Natural killer cell (primary cell): ENCODE measurements at places on chromosomes 3 and 15.

- no peaks in the 10 kb centered on the region for H3K36me3 ChIP-seq
- no peak overlapping the region for H3K27ac ChIP-seq
- no peaks in the 10 kb centered on the region for H3K4me1 ChIP-seq
- no peak overlapping the region for H3K4me3 ChIP-seq
Measured at GRCh38 chr3:156760333-156760732, 65.8 kb upstream of the LEKR1 start.

DNA sequence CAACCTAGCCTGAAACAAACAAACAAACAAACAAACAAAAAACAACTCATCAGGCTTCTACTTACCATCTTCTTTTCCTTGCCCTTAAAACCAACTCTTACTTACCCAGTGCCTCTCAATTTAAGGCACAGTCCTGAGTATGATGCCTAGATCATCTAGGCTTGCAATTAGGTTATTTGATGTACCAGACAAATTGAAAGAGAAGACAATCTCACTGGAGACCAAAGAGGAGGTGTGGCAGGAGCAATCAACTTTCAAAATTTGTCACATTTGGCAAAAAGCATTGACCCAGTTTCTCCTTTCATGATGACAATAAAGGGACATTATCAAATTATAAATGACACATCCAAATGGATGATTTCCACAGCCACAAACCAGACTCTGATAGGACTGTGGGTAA, 36.0 kb downstream of the AAGAB start:
- H3K4me3 ChIP-seq: no peak overlapping the region
- no peaks in the 10 kb centered on the region for H3K4me1 ChIP-seq
- DNase-seq: no peak
- peaks cover 8% of the 10 kb centered on the region for H3K36me3 ChIP-seq
- no peaks in the 10 kb centered on the region for H3K27me3 ChIP-seq

GRCh38 chr3:112775011-112775742, 71.5 kb downstream of the CD200R1L start:
- H3K4me1 ChIP-seq: peaks cover 36% of the 10 kb centered on the region
- no peaks in the 10 kb centered on the region for H3K27me3 ChIP-seq
- no peak overlapping the region for H3K4me3 ChIP-seq
- H3K36me3 ChIP-seq: no peaks in the 10 kb centered on the region
- DNase-seq: no peak

DNA sequence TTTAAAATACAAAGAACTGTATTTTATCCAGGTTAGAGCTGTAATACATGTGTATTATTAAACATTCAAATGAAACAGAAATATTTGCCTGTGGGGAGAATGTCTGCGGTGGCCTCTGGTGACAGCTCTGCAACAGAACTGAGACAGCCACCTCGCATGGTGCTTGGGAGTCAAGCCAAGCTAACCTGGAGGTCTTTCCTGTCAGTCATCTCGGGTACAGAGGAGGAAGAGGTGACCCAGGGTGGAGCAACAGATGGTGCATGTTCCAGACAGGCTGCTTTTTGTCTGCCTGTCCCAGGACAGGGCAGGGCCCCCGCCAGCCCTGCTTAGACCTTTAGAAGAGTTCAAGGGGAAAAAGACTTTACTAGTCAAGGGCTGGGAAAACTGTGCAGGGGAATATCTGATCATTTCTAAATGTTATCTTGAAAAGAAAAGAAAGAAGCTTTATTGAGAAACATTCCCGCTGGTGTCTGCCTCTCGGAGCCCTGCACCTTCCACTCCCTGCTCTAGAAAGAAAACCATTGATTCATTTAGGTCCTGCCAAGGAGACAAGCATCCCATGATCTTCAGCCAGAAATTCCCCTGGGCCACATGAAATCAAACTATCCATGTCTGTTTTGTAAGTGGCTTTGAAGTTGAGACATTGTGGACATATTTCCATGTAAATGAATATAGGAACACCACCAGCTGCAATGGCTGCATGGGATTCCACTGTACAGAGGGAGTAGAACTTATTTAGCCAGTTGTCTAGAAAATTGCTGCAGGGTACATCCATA, 5.5 kb upstream of the NR2E3 start:
- no peak for DNase-seq
- no peaks in the 10 kb centered on the region for H3K36me3 ChIP-seq
- H3K27ac ChIP-seq: no peak overlapping the region
- H3K4me3 ChIP-seq: no peak overlapping the region
- H3K4me1 ChIP-seq: no peaks in the 10 kb centered on the region
- H3K27me3 ChIP-seq: no peaks in the 10 kb centered on the region

DNA sequence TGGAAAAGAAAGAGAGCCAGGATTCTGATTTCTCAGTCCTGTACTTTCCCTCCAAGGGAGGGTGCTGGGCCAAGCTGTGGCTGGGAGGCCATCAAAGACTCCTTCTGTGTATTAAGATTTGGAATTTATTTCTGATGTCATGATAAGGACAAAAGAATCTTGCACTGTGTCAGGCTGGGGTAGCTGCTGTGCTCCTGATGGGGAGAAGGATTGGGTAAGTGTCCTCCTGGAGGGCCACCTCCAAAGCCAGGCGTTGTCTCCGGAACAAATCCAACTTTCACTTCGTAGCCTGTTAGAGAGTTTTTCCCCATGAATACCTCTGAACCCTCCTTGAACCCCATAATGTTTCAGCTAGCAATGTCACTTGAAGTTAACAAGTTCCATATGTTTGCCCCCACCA, 29.9 kb downstream of the CLDN11 start:
- no peaks in the 10 kb centered on the region for H3K27me3 ChIP-seq
- no peaks in the 10 kb centered on the region for H3K36me3 ChIP-seq
- DNase-seq: no peak
- no peak overlapping the region for H3K4me3 ChIP-seq
- no peaks in the 10 kb centered on the region for H3K4me1 ChIP-seq
- no peak overlapping the region for H3K27ac ChIP-seq

DNA sequence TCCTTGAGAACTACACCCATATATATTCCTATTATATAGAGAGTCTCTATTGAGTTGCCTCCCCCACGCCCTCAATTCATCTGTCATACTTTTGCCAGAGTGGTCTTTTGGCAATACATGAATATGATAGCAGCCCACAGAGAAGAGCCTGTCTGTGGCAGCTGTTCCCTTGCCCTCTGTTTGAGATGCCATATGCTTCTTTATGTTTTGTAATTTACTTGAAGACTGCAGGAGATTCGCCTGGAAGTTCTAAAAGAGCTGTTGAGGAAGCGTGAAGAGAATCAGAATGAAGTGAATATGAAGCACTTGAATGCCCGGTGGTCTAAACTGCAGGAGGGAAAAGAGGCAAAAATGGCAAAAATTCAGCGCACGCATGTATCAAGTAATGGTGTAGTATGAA, 27.2 kb downstream of the CFAP91 start:
- no peak for DNase-seq
- no peak overlapping the region for H3K4me3 ChIP-seq
- H3K27me3 ChIP-seq: no peaks in the 10 kb centered on the region
- H3K36me3 ChIP-seq: no peaks in the 10 kb centered on the region
- H3K27ac ChIP-seq: no peak overlapping the region

- no peaks in the 10 kb centered on the region for H3K4me1 ChIP-seq
- no peaks in the 10 kb centered on the region for H3K27me3 ChIP-seq
- H3K36me3 ChIP-seq: no peaks in the 10 kb centered on the region
- no peak overlapping the region for H3K27ac ChIP-seq
Measured at GRCh38 chr15:38050529-38051448, 116.3 kb downstream of the TMCO5A start.

- DNase-seq: no peak
- H3K27ac ChIP-seq: no peak overlapping the region
- no peaks in the 10 kb centered on the region for H3K36me3 ChIP-seq
- no peaks in the 10 kb centered on the region for H3K4me1 ChIP-seq
Measured at GRCh38 chr3:55014081-55014480, 86.2 kb upstream of the LRTM1 start.

DNA sequence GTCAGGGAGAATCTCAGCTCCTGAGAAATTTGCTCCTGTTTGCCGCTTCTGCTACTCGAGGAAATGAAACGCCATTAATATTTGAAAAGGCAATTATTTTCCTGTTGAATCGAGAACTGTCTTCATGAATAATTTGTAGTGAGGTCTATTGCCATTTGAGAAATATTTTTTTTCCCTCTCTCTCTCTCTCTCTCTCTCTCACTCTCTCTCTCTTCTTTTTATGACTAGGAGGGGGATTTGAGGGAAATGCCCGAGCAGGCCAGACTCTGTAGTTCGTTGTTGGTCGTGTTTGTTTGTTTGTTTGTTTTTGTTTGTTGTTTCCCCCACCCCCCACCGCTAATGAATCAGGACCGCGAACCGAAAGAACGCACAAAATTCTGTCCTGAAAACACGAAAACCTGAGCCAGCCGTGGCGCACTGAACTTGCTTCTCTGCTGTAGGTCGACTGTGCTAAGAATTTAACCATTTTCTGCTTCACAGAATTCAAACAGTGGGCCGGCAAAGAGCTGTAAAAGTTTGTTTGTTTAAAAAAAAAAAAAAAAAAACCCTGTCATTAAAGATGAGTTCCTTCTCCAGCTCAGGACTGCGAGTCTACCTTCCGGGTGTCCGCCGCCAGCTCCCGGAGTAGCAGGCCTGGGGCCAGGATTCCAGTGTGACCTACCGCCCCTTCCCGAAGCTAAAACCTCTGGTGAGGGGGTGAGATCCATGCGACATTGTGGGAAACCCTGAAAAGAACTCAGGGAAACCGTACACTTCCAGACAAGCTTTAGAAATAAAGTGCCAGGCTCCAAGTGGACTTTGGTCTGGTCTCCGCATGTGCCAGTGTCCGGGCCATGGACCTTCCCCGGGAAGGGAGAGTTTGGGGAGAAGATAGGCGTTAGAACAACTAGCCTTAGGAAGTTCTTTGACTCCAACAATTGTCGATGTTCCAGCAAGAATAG, 12.1 kb downstream of the ZIC4 start:
- no peaks in the 10 kb centered on the region for H3K36me3 ChIP-seq
- H3K27ac ChIP-seq: no peak overlapping the region
- DNase-seq: no peak
- peaks cover 65% of the 10 kb centered on the region for H3K27me3 ChIP-seq
- no peak overlapping the region for H3K4me3 ChIP-seq

DNA sequence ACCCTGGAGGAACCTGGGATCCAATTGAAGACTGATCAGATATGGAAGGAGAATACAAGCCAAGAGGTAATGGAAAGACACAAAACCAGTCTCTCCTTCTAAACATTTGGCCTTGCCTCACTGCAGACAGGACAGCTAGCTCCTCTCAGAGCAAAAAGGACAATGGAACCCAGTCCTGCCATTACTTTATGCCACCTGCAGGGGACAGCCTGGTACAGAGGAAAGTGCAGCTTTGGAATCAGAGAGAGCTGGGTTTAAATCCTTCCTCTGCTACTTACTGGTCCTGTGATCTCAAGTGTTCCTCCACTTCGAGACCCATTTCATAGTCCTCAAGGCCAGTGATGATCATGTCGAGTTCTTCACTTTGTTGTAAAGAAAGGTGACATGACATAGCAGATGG, 159.4 kb upstream of the SMAD3 start:
- H3K27ac ChIP-seq: no peak overlapping the region
- H3K27me3 ChIP-seq: no peaks in the 10 kb centered on the region
- H3K4me3 ChIP-seq: no peak overlapping the region

GRCh38 chr3:32238453-32239306, at the start of gene CMTM8:
Gene CMTM8 (plus strand): TSS chr3:32238680. CDS start chr3:32238973, 293 bp downstream.
- peaks cover 19% of the 10 kb centered on the region for H3K4me1 ChIP-seq
- H3K27ac ChIP-seq: no peak within 1 kb of the TSS

DNA sequence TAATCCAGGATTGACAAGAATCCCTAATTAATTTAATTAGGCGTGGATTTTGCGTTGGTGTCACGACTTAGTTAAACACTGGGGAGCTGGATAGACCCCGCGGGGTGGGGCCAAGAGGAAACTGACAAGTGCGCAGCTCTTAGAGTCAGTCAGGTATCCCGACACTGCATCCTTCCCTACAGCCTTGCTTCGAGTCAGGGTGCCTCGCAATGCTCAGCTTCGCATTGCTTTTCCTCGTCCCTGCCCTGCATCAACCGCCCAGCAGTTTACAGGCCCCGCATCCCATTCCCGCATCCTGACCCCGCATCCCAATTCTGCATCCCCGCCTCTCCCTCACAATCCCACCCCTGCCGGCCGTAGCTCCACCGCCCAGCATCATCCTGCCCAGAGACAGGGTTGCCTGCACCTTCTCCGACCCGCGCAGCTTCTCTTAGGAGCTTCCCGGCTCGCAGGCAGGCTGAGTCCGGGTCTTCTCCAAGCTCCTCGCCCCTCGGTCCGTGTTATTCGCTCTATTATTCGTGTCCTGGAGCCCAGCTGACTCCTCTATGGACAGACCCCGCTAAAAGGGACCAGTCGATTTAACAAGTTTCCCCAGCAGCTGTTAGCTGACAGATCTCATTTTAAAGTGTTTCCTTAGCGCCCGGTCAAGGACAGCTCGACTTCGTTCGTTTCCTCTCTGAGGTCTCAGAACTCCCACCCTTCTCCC, 699 bp upstream of the SHOX2 start:
- DNase-seq: peak; percentile 19
- H3K27me3 ChIP-seq: peaks cover 67% of the 10 kb centered on the region
- no peak overlapping the region for H3K27ac ChIP-seq
- no peak overlapping the region for H3K4me3 ChIP-seq

- H3K4me3 ChIP-seq: no peak overlapping the region
- H3K36me3 ChIP-seq: no peaks in the 10 kb centered on the region
- no peaks in the 10 kb centered on the region for H3K27me3 ChIP-seq
- DNase-seq: no peak
Measured at GRCh38 chr3:66437341-66437929, 63.4 kb downstream of the LRIG1 start.

DNA sequence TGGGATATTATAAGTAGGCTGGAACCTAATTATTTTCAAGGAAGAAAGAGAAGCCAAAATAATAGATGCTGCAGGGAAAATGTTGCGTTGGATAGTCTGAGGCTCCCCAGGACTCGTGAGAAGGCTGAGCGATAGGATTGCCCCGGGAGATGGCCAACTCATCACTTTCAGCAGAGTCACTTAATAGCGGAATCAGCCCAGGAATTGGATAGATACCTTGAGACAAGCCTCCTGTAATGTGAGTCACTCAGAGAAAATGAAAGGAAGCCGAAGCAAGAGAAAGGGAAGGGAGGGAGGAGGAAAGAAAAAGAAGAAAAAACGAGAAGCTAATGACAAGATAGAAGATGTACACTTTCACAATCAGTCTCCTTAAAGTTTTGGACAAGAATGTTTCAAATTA, 94.3 kb downstream of the SQOR start:
- no peaks in the 10 kb centered on the region for H3K36me3 ChIP-seq
- no peak for DNase-seq
- H3K27ac ChIP-seq: no peak overlapping the region
- no peak overlapping the region for H3K4me3 ChIP-seq
- peaks cover 2% of the 10 kb centered on the region for H3K27me3 ChIP-seq

- no peak overlapping the region for H3K4me3 ChIP-seq
- peaks cover 7% of the 10 kb centered on the region for H3K4me1 ChIP-seq
- no peak overlapping the region for H3K27ac ChIP-seq
- H3K27me3 ChIP-seq: no peaks in the 10 kb centered on the region
Measured at GRCh38 chr3:14235912-14236295, 57.3 kb downstream of the LSM3 start.

- H3K36me3 ChIP-seq: no peaks in the 10 kb centered on the region
- H3K4me1 ChIP-seq: peaks cover 4% of the 10 kb centered on the region
- no peak overlapping the region for H3K27ac ChIP-seq
- H3K4me3 ChIP-seq: no peak overlapping the region
- DNase-seq: no peak
Measured at GRCh38 chr3:184761075-184761841, 49.4 kb upstream of the MAGEF1 start.

DNA sequence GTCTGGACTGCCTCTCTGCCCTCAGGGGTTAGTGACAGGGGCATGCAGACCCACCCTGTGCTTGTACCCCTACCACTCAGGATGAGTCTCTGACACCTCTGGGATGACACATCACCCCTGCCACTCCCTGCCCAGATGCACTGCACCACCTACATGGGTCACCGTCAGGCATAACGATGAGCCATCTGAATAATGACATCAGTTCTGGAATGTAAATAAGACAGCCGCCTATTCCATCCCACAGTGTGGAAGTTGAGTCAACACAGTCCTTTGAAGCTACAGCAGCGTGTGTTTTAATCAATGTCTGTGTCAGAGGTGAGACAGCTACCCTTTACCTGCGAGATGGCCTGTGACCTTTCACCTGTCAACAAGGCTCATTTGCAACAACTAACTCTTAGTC, 268.7 kb upstream of the ARRDC4 start:
- no peak overlapping the region for H3K4me3 ChIP-seq
- H3K27ac ChIP-seq: no peak overlapping the region
